ENCODE measurements at places on chromosomes 3 and 15. TPM values are rescaled to one million over a fixed set of nuclear protein-coding genes. Genes with fewer than 3 reads are reported as not detected.

MKRN2OS gene
- polyA plus RNA-seq: 2.4 TPM

DNA sequence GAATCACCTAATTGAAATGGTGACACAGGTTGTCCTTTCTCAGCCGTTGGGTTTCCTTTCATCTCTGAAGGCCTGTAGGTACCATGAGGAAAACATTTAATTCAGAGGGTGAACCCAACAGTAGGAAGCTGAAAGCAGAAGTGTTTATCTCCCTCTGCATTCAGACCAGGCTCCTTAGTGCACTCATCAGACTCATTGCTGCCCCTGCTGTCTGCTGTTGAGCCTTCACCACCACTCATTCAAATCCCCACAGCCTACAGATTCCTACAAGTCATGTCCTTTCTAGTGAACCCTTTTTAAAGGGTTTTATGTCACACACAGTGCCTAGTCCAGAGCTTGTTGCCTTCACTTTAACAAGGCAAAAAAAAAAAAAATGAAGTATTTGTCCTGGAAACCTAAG, 13.4 kb downstream of the WDR48 start:
- no peak for DNase-seq

GRCh38 chr15:55991802-55992768, 1.3 kb downstream of the NEDD4 start:
- no peak for DNase-seq

ADAMTS7 gene
- polyA plus RNA-seq: 38.1 TPM

PLA1A gene
- 7.0 TPM for polyA plus RNA-seq

DNA sequence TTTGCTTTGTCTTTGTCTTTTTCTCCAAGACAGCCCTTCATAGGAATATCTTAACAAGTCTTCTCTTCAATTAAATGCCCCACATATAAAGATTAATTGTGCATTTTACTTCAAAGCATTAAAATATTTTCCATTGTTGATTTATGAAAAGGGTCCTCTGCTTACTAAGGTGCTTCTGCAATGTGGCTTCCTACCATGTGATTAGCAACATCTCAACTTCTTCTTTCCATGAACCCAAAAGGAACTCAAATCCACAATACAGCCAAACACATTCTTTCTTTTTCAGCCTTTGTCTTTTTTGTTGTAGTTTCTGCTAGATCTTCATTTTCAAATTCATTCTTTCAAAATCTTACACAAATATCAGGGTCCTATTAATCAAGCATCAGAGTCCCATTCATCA, 309.2 kb downstream of the NSUN3 start:
- DNase-seq: no peak

RBP2 gene
- polyA plus RNA-seq: 0.48 TPM

- no peak for DNase-seq
Observed at GRCh38 chr3:17040990-17041377, 156.2 kb downstream of the PLCL2 start.

- no peak for DNase-seq
Observed at GRCh38 chr15:94745371-94745770, 514.0 kb downstream of the MCTP2 start.

- no peak for DNase-seq
Observed at GRCh38 chr3:11367143-11367693, 95.0 kb downstream of the ATG7 start.

DNA sequence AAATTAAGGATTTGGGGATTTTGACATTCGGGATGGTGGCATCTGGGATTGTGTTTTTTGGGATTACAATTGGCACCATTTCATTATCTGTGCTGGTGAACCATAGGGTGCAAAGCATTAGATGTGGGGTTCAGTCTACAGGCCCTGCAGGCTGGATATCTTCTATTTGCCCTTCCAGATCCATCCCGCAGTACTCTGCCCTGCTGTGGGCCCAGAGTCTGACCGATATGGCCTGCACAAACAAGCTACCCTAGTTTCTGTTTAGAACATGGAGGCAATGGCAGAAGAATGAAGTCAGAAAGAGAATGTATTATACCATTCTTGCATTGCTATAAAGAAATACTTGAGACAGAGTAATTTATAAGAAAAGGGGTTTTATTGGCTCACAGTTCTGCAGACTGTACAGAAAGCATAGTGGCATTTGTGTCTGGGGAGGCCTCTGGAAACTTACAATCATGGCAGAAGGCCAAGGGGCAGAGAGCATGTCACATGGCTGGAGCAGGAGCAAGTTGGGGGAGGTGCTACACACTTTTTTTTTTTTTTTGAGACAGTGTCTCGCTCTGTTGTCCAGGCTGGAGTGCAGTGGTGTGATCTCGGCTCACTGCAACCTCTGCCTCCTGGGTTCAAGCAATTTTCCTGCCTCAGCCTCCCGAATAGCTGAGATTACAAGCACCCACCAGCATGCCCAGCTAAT, 93.7 kb downstream of the NCEH1 start:
- DNase-seq: no peak

DNA sequence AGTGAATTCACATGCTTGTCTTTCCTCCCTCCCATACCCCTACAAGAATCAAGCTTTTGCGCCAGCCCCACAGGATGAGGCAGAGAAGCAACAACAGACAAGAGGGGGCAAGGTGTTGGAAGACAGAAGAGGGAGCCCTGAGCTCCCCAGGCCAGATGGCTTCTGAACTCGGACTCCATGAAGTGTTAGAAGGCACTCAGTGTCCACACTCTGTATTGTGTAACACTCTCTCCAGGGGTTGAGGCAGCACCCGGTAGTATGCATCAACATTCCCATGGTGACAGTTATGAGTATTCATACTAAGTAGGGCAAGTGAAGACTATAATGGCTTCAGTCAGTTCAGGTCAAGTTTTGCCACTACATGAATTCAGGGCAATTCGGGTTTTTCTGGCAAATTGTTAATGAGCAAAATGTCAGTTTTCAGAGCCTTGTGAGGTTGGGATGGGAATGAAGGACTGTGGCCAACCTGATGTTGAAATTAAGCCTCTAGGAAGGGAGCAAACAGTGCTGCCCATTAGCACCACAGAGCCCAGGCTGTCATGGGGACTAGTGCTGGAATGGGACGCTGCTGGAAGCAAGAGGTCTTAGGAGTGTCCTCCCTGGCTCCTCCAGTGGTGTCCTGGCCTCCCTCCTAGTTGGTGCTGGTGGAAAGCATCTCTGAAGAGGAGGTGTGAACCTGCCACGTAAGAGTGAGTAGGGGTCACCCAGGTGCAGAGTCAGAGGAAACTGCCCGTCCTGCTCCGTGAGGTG, 79.4 kb downstream of the KLF15 start:
- DNase-seq: no peak

- no peak for DNase-seq
Observed at GRCh38 chr15:91253605-91254004, 153.5 kb downstream of the SV2B start.

DNA sequence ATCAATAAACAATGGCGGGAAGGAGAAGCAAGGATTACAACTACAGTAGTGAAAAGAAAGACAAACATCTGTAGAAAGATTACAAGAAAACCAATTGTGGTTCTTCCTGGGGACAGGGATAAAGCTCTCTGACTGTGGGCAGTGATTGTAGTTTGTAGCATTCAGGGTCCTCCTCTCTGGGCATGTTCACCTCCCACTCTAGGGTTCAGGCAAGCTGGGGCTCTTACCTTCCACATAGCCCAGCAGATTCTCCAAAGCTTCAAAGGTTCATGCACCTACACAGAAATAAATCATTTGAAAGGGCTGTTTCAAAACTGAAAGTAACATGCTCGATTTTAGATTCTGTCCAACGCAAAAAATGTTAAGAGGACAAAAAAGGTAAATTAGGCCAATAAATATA, 17.4 kb upstream of the UBE3A start:
- DNase-seq: no peak

PRR20G gene
- polyA plus RNA-seq: not detected

RAMAC gene
- 44.5 TPM for polyA plus RNA-seq

GRCh38 chr3:105417525-105418289, 51.0 kb downstream of the ALCAM start:
- DNase-seq: no peak

BCHE gene
- 7.9 TPM for polyA plus RNA-seq

DNA sequence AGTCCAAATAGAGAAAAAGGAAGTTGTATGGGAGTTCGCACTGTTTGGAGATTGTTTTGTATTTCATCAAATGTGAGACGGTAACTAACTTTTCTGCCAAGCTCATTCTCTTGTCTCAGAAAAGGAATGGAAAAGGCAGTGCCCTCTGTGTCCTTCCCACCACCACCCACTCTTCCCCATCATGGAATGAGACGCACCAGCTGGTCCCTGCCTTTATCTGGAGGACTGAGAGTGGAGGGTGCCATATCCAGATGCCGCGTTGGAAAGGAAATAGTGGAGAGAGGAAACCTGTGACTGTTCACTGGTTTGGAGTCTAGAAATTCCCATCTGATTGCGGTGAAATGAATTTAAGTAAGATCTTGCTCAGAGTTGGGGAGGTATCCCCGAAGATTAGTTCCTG, 3.7 kb upstream of the CCK start:
- DNase-seq: no peak

- no peak for DNase-seq
Observed at GRCh38 chr3:187274977-187275338, 16.6 kb downstream of the MASP1 start.

DNA sequence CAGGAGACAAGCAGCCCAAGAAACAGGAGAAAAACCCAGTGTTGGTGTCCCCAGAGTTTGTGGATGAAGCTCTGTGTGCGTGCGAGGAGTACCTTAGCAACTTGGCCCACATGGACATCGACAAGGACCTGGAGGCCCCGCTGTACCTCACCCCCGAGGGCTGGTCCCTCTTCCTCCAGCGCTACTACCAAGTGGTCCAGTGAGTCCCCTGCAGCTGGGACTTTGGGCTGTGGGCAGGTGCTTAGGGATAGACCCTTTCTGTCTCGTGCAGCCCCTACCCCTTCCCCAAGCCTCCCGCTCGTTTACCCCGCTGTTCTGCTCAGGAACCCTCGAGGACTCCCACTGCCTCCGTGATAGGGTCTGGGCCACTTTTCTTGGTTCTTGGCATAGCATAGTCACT, 10.5 kb downstream of the TTLL3 start:
- no peak for DNase-seq

ACTR8 gene
- 45.5 TPM for polyA plus RNA-seq

CLDN18 gene
- 0.67 TPM for polyA plus RNA-seq

DNA sequence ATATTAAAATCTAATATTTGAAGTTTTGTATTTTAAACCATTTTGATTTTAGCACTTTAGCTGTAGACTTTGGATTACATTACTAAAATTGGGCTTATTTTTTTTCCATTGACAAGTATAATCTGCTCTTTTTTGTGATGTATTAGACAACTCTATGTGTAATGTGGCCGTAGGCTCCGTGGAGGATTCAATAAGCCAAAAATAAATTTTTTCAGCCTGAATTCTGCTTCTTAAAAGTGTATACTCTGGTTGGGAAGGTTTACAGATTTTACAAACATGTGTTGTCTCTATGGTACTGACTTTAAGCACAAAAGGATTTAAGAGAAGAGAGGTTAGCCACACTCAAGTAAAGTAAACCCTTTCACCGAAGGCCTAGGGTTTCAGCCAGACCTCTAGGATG, 110.8 kb downstream of the PLCL2 start:
- no peak for DNase-seq

ABHD17C gene
- 40.2 TPM for polyA plus RNA-seq

MYRIP gene
- 1.1 TPM for polyA plus RNA-seq

DNA sequence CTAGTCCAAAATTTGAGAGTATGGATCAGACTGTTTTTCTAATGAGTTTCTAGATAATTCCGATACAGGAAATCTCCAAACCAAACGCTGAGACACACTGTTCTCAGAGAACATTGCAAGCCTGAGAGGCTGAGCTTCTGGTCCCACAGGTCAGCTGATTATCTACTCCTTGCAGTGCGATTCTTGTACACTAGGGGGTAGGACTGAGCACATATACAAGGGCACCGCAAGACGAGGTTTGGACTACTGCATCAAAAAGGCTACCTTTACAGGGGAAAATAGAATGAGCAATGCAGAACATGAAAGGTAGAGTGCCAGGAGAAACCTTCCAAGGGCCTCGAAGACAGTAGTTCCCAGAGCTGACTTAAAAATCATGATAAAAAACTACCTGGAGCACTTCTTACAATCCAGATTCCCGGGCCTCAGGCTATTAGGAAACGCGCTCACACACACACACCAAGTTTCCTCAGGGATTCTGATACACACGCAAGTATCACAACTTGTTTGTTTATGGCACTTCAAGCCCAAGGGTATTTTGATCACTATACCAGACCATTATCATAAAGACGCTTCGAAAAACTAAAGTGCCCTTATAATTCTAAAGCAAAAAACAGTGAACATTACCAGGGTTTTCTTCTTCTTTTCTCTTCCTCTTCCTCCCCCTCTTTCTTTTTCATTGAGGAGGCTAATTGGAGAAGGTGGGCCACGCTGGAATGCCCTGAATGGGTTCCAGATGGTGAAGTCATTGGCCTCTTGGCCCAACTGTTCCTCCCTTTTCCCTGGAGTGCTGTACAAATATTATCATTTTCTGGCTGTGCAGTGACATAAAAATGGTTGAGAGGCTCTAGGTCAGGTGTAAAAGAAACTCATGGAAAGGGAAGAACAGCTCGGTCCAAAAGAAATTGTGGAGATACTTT, 61.8 kb downstream of the SLC12A8 start:
- DNase-seq: no peak

CLSTN2 gene
- polyA plus RNA-seq: 6.1 TPM

PLA2G4E gene
- polyA plus RNA-seq: not detected

GRCh38 chr15:74304431-74304830, 63.0 kb downstream of the CYP11A1 start:
- DNase-seq: no peak

STAB1 gene
- 44.1 TPM for polyA plus RNA-seq

DNA sequence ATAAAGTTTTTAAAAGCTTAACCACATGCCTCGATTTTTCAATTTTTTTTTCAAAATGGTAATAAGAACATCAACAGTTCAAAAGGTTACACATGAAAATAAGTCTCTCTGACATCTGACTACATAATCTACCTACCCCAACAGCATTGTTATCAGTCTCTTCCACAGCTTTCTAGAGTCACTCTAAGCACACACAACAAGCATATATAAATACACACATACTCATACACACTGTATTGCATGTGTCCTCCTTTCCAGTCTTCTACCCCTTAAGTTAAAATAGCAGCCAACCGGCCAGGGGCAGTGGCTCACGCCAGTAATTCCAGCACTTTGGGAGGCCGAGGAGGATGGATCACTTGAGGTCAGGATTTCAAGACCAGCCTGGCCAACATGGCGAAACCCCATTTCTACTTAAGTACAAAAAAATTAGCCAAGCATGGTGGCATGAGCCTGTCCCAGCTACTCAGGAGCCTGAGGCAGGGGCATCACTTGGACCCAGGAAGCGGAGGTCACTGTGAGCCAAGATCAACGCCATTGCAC, 12.2 kb downstream of the TBL1XR1 start:
- no peak for DNase-seq

DNA sequence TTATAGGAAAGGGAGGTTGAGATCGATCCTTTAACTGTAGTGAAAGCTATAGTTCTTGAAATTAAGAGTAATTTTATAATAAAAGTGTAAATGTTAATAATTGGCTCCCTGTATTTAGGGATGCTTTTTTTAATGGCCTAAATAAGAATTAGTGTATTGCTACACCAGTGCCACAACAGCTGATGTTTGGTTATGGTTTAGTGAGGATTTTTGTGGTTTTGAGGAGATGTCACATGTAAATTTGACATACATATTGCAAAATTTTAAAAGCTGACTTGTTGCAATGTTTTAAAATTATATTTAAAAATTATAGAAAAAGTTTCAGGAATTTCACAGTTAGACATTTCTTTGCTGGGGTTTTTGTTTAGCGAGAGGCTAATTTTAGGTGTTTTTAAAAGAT, 3.9 kb downstream of the TSC22D2 start:
- no peak for DNase-seq

GRCh38 chr3:14891135-14892132, 55.9 kb upstream of the NR2C2 start:
- DNase-seq: no peak

GRCh38 chr3:14410503-14411165, 8.2 kb downstream of the SLC6A6 start:
- no peak for DNase-seq

Measured in left renal pelvis (tissue), 4 donors.